ENCODE measurements at places on chromosomes 4 and X.

- DNase-seq: no peak
These were observed 102.9 kb downstream of the GATB start for GRCh38 chr4:151657896-151658295.

DNA sequence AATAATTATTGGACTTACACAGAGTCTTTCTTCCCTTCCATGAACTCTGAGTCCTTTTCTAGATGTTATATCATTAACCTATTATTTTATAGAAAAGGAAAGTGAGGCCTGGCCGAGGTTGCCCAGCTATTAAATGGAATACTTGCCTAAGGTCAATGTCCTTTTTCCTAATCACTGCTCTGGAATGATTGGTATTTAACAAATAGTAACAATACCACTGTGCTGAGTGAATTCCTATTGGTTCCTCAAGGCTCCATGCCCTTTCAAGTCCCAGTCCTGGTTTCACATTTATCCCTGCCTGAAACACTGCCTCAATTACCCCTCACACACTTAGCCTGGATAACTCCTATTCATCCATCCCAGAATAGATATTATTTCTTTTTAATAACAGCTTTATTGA, 6.2 kb downstream of the TCEAL9 start:
- no peak for DNase-seq

- DNase-seq: no peak
These were observed 85.1 kb downstream of the KIT start for GRCh38 chr4:54742636-54743399.

GRCh38 chr4:120977435-120977997, 55.0 kb upstream of the PRDM5 start:
- DNase-seq: no peak

DNA sequence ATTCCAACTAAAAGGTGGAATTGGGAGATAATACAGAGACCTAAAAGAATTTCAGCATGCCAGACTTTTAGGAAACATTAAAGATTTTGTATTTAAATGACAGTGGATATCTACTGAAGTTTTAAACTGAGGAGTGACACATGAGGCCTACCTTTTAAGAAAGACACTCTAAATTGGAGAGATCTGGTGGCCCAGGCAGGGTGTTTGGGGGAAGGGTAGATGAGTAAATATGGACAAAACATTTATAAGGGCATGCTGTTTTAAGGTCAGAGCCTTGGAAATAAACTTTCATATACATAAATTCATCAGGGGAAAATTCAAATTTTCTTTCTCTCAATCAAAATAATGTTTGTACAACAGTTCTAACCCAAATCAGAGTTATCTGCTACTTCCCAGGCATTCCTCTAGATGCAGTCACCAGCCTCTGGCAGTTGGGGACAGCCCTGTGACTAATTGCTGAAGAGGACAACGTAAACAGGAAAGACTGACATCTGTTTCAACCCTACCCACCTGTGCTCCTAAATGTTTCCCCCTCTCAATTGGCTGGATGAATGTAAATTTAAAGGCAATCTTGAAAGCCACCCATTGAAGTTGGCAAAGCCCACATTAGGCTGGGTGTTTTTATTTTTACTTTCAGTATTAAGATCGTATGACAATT, 1646.9 kb upstream of the ADGRL3 start:
- DNase-seq: no peak

GRCh38 chr4:41977709-41978108, 3.8 kb upstream of the DCAF4L1 start:
- DNase-seq: no peak

DNA sequence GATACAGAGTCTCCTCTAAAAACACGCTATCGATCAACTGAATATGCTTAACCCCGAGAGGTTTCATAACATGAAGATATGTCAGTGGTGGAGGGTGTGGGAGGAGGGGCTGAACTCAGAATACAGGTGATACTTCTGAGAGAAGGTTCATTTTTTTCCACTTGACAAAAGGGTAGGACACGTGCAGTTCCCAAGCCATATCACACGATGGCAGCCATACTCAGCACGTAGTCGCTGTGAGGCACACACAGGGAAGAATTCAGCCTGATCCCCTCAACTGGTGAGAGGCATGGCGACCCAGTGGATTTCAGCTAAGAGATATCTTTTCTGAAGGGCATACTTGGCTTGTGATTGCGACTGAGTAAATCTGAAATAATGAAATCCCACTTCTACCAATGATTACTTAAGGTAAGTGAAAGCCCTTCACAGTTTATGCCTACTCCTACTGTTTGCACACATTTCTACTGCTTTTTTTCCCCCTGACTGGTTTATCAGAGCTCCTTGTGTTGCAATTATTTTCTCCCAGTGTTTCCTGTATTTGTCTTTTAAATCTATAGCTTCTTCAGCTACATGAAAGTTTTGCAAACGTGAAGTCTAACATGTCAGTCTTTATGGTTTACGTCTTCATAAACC, 133.1 kb downstream of the CORIN start:
- peak; percentile 36 for DNase-seq

DNA sequence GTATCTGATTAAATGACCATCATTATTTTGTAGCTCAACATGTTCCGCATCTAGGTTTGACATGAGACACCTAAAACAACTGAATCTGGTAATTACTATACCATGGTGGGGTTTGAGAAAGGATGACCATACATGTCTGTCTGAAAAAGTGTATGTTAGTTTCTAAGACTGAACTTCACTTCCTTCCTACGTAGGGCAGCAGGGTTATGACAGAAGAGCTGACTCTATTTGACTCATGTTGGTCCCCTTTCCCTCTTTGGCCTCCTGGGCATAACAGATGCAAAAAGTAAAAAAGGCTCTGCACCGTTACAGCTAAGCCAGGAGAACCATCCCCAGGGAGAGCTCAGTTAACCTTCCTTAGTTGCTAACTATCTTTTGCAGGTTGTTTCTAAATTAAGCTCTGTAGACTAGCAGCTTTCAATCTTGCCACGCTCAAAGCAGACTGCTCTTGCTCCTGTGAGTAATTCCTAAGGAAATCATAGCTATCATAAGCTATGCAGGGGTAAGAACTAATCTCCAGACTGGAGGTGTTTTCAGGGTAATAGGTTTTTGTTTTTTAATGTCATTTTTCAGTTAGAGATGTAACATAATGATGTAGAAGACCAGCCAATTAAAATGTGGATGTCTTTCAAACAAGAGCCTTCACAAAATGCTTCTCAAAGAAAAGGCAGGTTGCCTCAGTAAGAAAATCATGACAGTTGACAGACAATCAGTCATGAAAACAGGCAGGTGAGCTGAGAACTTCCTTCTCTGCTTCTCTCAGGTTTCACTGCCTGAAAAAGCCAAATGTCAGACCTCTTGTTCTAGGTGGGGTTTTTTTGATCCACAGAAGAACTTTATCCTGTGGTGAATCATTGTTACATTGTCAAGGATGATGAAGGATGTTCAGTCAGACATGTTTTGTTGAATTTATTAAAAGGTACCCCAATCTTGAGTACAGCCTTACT, 66.9 kb upstream of the DAPP1 start:
- no peak for DNase-seq

DNA sequence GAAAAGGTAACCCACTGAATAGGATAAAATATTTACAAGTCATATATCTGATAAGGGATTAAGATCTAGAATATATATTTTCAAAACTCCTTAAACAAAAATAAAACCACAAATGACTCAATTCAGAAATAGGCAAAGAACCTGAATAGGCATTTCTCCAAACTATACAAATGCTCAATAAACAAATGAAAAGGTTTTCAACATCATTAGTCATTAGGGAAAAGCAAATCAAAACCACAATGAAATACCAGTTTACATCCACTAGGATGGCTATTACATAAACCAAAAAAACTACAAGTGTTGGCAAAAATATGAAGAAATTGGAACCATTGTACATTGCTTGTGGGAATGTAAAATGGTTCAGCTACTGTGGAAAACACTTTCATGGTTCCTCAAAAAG, 167.0 kb upstream of the GALNT7 start:
- DNase-seq: no peak

GRCh38 chr4:95165926-95166524, 382.7 kb downstream of the UNC5C start:
- DNase-seq: peak; percentile 31

- no peak for DNase-seq
These were observed 41.6 kb downstream of the NDNF start for GRCh38 chr4:121030711-121031110.

- no peak for DNase-seq
These were observed 14.6 kb downstream of the SDAD1 start for GRCh38 chr4:75976177-75976576.

- DNase-seq: no peak
These were observed 26.6 kb upstream of the AMELX start for GRCh38 chrX:11266573-11267003.

DNA sequence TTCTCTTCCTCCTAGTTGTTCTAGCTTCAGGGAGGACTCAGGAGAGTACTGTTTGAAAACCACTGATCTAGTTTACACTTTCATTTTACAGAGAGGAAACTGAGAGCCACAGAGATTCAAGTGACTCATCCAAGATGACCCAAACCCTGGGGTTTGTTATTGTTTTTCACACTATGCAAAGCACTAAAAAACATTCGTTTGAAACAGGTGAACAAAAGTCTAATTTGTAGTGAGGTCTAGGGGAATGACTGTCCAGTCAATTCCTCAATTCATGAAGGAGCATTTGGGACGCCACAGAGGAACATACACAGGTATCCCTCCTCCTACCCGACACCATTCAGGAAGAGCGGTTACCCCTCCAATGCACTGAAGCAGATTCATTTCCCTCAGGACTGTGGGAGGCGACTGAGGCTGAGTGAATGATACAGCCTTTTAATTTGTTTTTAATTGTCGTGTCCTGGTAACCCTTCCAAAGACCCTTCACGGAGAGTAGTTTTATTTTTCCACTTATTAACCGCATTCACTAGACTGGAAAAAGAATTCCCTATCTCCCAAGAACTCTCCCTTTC, 30.3 kb downstream of the TLR10 start:
- DNase-seq: no peak

GRCh38 chr4:111028795-111029194, 405.9 kb upstream of the PITX2 start:
- no peak for DNase-seq

- DNase-seq: no peak
These were observed 13.4 kb upstream of the CHIC2 start for GRCh38 chr4:54077812-54078211.

DNA sequence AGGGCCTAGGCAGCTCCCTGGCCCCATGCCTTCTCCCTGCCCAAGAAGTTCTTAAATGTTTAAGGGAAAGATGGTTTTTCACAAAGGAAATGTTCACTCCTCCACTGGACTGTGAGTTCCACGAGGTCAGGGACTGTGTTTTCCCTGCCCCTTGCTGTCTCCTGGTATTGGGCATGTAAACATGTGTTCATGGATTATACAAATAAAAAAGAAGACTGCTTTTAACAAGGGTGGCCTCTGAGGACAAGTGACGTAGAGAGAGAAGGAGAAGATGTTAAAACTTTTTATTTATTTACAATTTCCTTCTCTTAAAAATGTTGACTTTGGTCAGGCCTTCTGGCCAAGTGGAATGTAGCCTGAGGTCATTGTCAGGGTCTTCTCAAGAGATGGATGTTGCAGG, 66.0 kb downstream of the FHDC1 start:
- DNase-seq: no peak

DNA sequence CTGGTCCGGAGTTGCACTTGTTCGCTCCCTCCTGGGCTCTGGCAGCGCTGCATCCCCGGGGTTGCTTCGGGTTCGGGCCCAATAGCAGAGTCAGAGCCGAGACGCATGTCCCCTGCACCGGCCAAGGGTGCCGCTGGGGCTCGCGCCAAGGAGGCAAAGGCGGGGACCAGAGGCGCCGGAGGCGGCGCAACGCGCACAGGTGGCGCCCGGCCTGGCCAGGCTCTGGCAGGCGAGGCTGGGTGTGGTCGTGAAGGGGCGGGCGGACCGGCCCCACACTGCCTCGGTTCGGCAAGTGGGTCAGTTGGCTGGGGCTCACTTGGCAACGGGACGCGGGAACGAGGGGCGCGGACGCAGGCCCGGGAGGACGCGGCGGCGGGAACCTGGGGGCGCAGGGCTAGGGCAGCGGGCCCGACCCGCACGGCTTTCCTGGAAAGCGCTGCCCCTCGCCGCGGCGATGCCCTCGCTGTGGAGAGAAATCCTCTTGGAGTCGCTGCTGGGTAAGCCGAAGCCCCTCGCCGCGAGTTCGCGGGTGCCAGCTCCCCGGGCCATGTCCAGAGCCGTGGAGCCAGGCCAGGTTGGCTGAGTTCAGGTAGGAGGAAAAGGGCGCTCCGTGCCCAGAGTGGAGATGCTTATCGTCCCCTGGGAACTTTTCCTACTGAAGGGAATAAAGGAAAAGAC, at the start of gene CWH43:
TSS of gene CWH43 (plus strand) at position 300 of the 678 bp plus-strand sequence. CDS start at position 455, 155 bp downstream.
- no peak for DNase-seq

- DNase-seq: no peak
These were observed 7.7 kb upstream of the APBB2 start for GRCh38 chr4:41221850-41222645.

DNA sequence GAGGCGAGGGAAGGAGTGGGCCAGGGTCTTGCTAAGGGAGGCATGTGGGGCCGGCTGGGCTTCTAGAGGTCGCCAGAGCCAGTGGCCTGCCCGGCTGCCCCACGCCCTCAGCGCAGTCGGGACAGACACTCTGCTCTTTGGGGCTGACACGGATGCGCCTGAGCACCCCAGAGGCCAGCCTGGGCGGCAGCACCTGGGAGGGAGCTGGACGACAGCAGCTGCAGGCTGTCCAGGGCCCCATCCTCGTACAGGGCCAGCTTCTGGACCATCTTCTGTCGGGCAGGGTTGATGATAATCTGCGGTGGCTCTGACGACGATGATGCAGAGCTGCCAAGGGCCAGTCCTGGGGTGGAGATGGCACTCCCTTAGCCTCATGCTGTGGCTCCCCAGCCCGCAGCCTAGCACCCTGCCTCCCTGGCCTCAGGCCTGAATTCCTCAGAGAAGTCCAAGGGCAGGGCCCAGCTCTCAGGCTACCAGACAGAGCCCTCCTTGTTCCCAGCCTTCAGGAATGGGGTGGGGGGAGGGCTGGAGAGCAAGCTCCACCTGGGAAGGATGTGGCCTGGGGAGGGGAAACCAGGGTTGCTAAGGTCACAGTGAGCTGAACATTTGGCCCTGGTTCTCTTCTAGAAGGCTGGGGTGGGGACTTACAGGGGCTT, 7.2 kb downstream of the IRAK1 start:
- no peak for DNase-seq

- DNase-seq: no peak
These were observed 5.9 kb upstream of the PLA2G12A start for GRCh38 chr4:109735566-109736365.

- peak; percentile 2 for DNase-seq
These were observed 220.7 kb upstream of the CNKSR2 start for GRCh38 chrX:21153503-21153902.

GRCh38 chr4:53012738-53013137, 150.6 kb downstream of the RASL11B start:
- no peak for DNase-seq

GRCh38 chr4:74536557-74536956, 91.6 kb downstream of the AREG start:
- no peak for DNase-seq

- DNase-seq: no peak
These were observed 15.1 kb upstream of the PIGA start for GRCh38 chrX:15350329-15350996.

All from neural crest cell (in vitro differentiated cells).